ENCODE measurements at places on chromosomes 5 and 9.

- no peaks in the 10 kb centered on the region for H3K36me3 ChIP-seq
- no peak for DNase-seq
- H3K4me3 ChIP-seq: no peak overlapping the region
- H3K27me3 ChIP-seq: no peaks in the 10 kb centered on the region
- H3K27ac ChIP-seq: no peak overlapping the region
Measured at GRCh38 chr9:127283917-127284497, 19.4 kb downstream of the GARNL3 start.

- H3K27ac ChIP-seq: no peak overlapping the region
- H3K4me3 ChIP-seq: no peak overlapping the region
- no peaks in the 10 kb centered on the region for H3K4me1 ChIP-seq
- no peaks in the 10 kb centered on the region for H3K27me3 ChIP-seq
Measured at GRCh38 chr9:23162789-23163188, 663.3 kb downstream of the ELAVL2 start.

DNA sequence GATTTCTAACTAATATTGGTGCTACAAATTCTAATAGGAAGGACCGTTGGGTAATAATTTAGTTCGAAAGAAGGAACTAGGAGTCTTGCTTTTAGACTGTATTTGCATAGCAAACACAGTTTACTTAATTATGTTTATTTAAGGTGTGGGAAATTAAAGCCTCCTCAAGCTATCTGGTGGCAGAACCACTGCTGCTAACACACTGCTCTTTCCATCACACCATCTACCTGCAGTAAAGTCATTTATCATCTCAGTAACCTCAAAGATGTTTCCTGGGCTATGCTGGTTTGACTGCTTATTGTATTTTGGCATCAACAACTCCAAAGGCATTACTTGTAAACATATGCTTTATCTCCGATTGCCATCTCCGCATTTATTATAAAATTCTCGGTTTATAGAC lies 114.3 kb downstream of the DEPDC1B start:
- H3K27ac ChIP-seq: no peak overlapping the region
- H3K4me1 ChIP-seq: no peaks in the 10 kb centered on the region
- no peak for DNase-seq
- no peak overlapping the region for H3K4me3 ChIP-seq

GRCh38 chr5:42621242-42621641 lies 135.4 kb upstream of the CCDC152 start:
- no peak overlapping the region for H3K27ac ChIP-seq
- H3K4me3 ChIP-seq: no peak overlapping the region
- no peaks in the 10 kb centered on the region for H3K4me1 ChIP-seq
- H3K27me3 ChIP-seq: no peaks in the 10 kb centered on the region
- no peak for DNase-seq

DNA sequence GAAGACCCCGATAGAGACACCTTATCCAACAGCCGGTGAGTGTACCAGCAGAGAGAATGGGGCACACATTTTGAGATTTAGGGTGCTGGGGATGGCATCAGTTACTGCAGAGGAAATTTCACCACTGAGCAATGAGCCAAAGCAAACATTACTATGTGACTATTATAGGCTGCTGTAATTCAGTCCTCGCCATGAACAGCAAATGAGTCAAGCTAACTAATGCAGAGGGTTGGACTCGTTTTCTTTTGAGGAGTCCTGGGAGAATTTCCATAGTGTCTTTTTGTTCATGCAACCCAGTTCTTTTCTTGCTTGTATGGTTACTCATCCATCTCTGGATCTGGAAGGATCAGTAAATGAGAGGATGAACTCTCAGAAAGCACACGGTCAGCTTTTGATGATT lies 323.8 kb downstream of the PSAT1 start:
- peaks cover 1% of the 10 kb centered on the region for H3K27me3 ChIP-seq
- H3K36me3 ChIP-seq: no peaks in the 10 kb centered on the region
- H3K27ac ChIP-seq: no peak overlapping the region

GRCh38 chr5:98483301-98483685 lies 290.2 kb upstream of the RGMB start:
- H3K36me3 ChIP-seq: peaks cover 2% of the 10 kb centered on the region
- no peak overlapping the region for H3K27ac ChIP-seq
- H3K4me1 ChIP-seq: peaks cover 3% of the 10 kb centered on the region
- no peak overlapping the region for H3K4me3 ChIP-seq
- DNase-seq: no peak

GRCh38 chr5:133595465-133595864 lies 16.9 kb downstream of the FSTL4 start:
- H3K36me3 ChIP-seq: peaks cover 12% of the 10 kb centered on the region
- H3K4me3 ChIP-seq: no peak overlapping the region
- peaks cover 9% of the 10 kb centered on the region for H3K4me1 ChIP-seq
- H3K27ac ChIP-seq: no peak overlapping the region

GRCh38 chr5:91365498-91365897 lies 17.6 kb downstream of the ARRDC3 start:
- peaks cover 1% of the 10 kb centered on the region for H3K4me1 ChIP-seq
- H3K27ac ChIP-seq: no peak overlapping the region
- no peak for DNase-seq
- no peak overlapping the region for H3K4me3 ChIP-seq
- no peaks in the 10 kb centered on the region for H3K27me3 ChIP-seq

GRCh38 chr9:115980502-115980901 lies 173.1 kb upstream of the PAPPA start:
- H3K4me3 ChIP-seq: no peak overlapping the region
- no peaks in the 10 kb centered on the region for H3K4me1 ChIP-seq
- H3K36me3 ChIP-seq: peaks cover 4% of the 10 kb centered on the region
- no peak overlapping the region for H3K27ac ChIP-seq
- no peak for DNase-seq

DNA sequence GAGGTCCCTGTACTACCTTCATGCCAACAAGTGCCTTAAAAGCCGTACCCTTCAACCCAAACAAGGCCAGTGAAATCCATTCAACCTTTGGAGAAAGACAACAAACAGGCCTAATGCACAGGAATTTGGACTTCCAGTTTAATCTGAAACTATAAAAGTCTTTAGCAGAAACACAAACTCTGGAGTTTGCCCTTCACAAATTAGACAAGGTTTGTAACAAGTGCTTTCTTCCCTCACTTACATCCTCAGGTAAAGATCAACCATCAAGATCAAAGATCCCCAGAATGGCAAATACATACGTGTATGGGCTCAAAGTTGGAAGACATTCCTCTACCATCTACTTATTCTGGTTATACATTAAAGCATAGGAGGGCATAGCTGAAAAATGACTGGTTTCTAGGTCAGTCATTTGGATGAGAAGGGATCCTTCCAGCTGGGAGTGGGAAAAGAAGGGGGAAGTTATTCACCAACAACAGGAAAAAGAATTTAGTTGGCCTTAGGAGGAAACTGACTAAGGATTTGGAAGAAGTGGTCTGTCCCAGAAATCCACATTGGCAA lies 2.0 kb downstream of the DAB2 start:
- peaks cover 5% of the 10 kb centered on the region for H3K4me1 ChIP-seq
- no peak for DNase-seq
- H3K4me3 ChIP-seq: no peak overlapping the region
- peaks cover 3% of the 10 kb centered on the region for H3K27me3 ChIP-seq
- no peak overlapping the region for H3K27ac ChIP-seq

- H3K36me3 ChIP-seq: no peaks in the 10 kb centered on the region
- H3K27me3 ChIP-seq: peaks cover 2% of the 10 kb centered on the region
- no peak overlapping the region for H3K4me3 ChIP-seq
- H3K4me1 ChIP-seq: no peaks in the 10 kb centered on the region
Measured at GRCh38 chr9:109463924-109464625, 34.0 kb downstream of the PTPN3 start.

DNA sequence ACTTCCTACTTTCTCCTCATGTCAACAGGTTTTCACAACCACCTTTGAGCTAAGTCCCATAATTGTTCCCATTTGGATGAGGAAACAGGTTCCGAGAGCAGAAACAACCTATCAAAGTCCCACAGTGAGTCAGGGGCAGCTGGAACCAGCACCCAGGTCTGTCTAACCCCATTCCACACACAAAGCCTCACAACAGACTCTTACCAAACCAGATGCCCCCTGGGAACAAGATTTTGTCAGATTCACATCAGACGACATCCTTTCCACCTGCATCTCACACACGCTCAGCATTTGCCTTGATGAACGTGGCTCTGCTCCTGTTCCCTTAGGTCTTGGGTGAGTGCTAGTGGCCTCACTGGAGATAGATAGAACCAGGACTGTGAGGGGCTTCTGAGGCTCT lies 17.0 kb downstream of the SWI5 start:
- no peak overlapping the region for H3K4me3 ChIP-seq
- H3K36me3 ChIP-seq: no peaks in the 10 kb centered on the region
- no peak overlapping the region for H3K27ac ChIP-seq
- peaks cover 1% of the 10 kb centered on the region for H3K27me3 ChIP-seq
- no peak for DNase-seq

GRCh38 chr5:776862-777711 lies 7.4 kb downstream of the ZDHHC11B start:
- peaks cover 7% of the 10 kb centered on the region for H3K36me3 ChIP-seq
- peaks cover 9% of the 10 kb centered on the region for H3K4me1 ChIP-seq
- peak overlapping the region; percentile 59 for H3K27ac ChIP-seq

DNA sequence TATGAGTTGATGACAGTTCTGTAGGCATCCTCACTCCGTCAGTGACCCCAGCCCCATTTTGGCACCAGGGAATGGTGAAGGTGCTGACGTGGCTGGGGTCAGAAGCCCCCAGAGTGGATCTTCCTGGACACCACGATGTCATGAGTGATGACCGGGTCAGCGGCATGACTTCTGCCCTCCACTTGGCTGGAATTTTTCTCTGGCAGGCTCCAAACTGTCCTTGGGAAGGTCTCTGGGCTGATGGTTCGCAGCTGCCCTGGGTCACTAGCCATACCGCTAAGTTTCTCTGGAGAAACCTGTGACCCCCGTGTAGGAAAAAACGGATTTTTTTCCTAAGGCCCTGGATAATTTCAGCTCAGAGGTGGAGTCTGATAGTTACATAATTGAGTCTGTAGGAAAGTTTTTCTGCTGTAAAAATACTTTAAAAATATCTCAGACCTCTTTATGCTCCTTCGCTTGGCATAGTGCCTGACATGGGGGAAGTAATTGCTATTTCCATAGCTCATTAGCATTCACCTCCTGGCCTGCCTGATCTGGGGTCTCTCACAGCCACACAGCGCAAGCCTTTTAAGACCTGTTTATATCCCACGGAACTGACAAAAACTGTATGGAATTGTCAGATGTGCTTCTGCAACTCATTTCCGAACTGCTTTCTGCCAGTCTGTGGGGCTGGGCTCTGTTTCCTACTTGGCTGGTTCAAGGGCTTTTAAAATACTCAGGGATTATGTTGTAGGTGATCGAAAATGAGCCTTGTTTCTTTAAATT lies 69.2 kb downstream of the ANGPTL2 start:
- no peaks in the 10 kb centered on the region for H3K27me3 ChIP-seq

GRCh38 chr5:159902444-159903121 lies 13.7 kb upstream of the ADRA1B start:
- H3K4me3 ChIP-seq: no peak overlapping the region
- no peak overlapping the region for H3K27ac ChIP-seq
- peaks cover 3% of the 10 kb centered on the region for H3K27me3 ChIP-seq
- no peaks in the 10 kb centered on the region for H3K36me3 ChIP-seq
- DNase-seq: no peak

GRCh38 chr5:10914741-10915480 lies 153.9 kb upstream of the DAP start:
- H3K4me3 ChIP-seq: no peak overlapping the region
- H3K36me3 ChIP-seq: no peaks in the 10 kb centered on the region
- DNase-seq: no peak
- no peaks in the 10 kb centered on the region for H3K27me3 ChIP-seq
- H3K4me1 ChIP-seq: peaks cover 4% of the 10 kb centered on the region

DNA sequence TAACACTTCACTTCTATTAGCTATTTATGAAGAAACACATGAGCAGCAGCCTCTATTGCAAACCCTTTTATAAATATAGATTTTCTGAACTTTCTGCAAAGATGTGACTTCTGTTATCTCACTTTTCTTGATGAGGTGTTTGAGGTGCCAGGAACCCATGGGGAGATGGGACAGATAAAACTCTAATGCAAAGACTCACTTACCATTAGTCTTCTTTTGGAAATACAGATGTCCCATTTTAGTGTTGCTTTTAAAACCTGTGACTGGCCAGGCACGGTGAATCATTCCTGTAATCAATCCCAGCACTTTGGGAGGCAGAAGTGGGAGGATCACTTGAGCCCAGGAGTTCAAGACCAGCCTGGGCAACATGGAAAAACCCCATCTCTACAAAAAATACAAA lies 171.3 kb upstream of the GAS1 start:
- no peak overlapping the region for H3K4me3 ChIP-seq
- no peak for DNase-seq
- H3K27ac ChIP-seq: no peak overlapping the region
- no peaks in the 10 kb centered on the region for H3K36me3 ChIP-seq
- H3K27me3 ChIP-seq: no peaks in the 10 kb centered on the region
- peaks cover 13% of the 10 kb centered on the region for H3K4me1 ChIP-seq

DNA sequence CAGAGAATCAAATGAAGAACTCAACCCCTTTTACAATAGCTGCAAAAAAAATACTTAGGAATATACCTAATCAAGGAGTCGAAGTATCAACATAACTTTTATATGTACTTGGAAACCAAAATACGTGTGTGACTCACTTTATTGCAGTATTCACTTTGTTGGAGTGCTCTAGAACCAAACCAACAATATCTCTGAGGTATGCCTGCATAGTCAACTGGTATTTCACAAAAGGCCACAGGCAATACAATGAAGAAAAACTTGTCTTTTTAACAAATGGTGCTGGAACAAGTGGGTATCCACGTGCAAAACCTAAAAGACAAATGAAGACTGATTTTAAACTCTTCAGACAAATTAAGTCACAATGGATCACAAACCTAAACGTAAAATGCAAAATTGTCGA lies 385.7 kb downstream of the TLE1 start:
- H3K36me3 ChIP-seq: peaks cover 7% of the 10 kb centered on the region
- no peak for DNase-seq
- H3K27ac ChIP-seq: no peak overlapping the region
- no peaks in the 10 kb centered on the region for H3K4me1 ChIP-seq
- H3K27me3 ChIP-seq: no peaks in the 10 kb centered on the region

DNA sequence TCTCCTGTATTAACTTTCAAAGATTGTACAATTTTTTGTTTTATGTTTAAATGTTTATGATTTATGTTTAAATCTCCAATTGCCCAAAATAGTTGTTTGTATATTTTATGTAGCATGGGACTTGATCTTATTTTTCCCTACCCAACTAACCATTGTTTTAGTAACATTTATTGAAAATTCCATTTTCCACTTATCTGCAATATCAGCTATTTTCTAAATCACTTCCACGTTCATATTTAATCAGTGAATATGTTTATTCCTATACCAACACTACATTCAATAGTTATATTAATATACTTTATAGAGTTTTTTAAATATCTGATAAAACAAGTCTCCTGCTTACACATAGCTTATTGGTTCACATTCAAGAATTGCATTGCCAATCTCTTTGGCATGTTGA lies 532.2 kb downstream of the CHSY3 start:
- no peak overlapping the region for H3K4me3 ChIP-seq
- no peaks in the 10 kb centered on the region for H3K27me3 ChIP-seq
- peaks cover 7% of the 10 kb centered on the region for H3K36me3 ChIP-seq
- no peak overlapping the region for H3K27ac ChIP-seq
- no peak for DNase-seq

GRCh38 chr9:92186631-92187030 lies 71.4 kb upstream of the SPTLC1 start:
- H3K4me3 ChIP-seq: no peak overlapping the region
- DNase-seq: no peak
- no peaks in the 10 kb centered on the region for H3K4me1 ChIP-seq

Data from glutamatergic neuron (in vitro differentiated cells).